ENCODE measurements at places on chromosomes 11 and 22.

DNA sequence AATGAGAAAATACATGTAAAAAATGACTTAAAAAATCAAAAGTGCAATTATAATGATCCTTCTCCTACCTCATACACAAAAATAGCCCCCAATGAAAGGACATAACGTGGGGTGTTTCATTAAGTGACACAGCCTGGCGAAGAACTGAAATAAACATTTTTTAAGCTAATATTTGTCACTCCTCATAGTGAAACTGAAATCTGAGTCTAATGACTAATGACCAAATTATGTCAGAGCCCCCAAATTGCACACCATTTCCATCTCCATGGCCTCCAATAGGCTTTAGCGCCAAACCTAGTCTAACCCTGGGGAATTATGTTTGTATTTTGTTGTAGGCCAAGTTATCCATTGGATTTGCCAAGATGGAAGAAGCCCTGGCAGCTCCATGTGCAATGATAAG lies 119.1 kb downstream of the WT1 start:
- no peak for DNase-seq

DNA sequence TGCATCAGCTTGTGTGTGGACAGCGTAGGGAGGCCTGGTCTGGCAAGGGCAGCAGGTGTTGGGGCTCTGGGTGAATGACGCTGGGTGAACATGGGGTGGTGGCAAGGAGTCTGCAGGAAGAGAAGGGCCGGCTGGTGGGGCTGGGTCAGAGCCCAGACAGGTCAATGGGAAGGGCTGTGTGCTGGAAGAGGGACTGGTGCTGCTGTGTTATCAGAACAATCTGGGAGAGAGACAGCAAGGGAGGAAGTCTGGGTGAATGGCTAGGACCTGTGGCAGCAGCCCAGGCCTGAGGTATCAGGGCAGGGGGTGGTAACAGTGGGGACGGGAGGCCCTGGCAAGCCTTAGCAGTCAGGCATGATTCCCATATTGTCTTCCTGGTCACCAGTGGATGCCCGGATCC lies 206.7 kb downstream of the SNX19 start:
- no peak for DNase-seq

DNA sequence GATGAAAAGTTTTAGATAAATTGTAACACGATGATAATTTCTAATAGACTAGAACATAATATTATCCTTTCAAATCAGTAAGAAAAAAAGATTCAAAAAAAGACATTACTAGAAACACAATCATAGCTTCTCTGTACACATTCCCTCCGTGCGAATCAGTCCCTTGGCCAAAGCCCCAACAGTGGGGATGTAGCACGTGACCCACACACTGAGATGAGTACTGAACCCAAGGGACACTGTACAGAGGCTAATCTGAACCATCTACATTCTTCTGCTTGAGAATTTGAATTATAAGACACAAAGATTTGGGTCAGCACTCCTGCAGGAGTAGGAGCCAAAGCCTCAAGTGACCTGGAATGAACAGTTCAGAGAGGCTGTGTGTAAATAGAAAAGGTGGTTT lies 353.7 kb downstream of the INSC start:
- no peak for DNase-seq

DNA sequence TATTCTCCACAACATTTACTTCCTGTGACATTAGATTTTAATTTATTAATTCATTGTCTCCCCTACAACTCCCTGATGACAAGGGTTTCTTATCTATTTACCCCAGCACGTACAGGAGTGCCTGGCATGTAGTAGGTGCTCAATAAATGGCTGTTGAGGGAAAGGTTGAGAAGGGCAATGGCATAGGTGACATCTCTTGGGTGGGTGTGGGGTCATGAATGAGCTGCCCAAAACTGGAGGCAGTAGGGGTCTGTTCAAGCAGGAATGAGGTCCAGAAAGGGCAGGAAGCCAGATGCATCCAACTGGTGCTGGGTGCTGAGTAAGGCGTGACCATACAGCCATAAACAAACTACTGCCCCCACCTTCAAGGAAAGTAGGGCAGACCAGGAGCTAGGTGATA lies 2.8 kb downstream of the VWCE start:
- no peak for DNase-seq

GRCh38 chr11:36450110-36450572 lies 59.9 kb downstream of the TRAF6 start:
- DNase-seq, result no peak

- DNase-seq, result no peak
Measured at GRCh38 chr22:18063306-18063705, 14.5 kb upstream of the PEX26 start.

- DNase-seq, result no peak
Measured at GRCh38 chr11:25710975-25711374, 621.0 kb upstream of the ANO3 start.

- DNase-seq, result no peak
Measured at GRCh38 chr11:113570906-113571305, 95.7 kb upstream of the DRD2 start.

GRCh38 chr11:63862923-63863322 lies 24.0 kb downstream of the MARK2 start:
- DNase-seq, result no peak

GRCh38 chr11:76159983-76160661 lies 46.2 kb downstream of the WNT11 start:
- no peak for DNase-seq

- no peak for DNase-seq
Measured at GRCh38 chr11:32033491-32033890, 57.4 kb upstream of the RCN1 start.

DNA sequence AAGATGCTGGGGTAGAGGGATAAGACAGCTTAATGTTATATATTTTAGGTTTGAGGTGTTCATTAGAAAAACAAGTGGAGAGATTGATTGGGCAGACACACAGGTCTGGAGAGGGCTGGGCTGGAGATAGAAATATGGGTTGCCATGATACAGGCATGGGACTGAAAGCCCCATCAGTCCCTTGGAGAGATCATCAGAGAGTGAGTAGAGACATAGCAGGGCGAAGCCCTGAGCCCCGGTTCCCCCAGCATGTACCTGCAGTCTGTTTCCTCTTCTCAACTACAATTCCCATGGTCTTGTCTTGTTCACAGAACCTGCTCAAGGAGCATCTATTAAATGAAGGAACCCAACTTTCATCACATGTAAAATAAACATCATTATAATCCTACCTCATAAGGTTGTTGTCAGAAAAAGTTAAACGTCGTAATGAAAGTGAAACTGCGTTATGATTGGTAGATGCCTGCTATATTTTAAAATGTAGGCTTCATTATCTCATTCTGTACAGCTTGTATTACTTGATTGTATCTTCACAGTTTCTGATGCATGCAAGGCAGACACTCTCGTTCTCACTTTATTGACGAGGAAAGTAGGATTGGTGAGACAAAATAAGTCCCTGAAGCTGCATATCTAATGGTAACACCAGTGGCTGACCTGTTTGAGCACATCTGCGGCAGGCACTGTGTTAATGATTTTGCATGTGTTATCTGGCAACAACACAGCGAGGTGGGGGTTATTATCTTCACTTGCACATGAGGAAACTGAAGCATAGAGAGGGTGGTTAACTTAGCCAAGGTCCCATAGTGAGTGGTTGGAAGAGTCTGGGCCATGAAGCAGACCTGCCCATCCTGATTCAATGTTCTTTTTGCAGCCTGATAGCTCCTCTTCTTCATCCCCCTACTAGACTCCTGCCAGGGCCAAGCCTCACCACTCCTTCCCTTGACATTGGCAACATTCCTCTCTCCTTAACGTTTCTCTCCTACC lies 63.5 kb downstream of the ENDOD1 start:
- no peak for DNase-seq

DNA sequence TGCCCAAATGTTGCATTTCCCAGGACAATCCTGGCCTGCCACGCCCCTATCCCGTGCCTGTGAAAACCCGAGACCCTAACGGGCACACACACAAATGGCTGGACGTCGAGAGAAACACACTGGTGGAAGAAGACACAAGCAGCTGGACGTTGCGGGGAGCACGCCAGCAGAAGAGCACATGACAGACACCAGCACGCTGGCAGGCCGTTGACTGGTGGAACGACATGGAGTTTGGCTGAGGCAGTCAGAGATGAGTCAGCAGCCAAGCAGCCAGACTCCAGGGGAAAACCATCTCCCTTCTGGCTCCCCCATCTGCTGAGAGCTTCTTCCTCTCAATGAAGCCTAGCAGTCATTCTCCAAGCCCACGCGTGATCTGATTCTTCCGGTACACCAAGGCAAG lies 606.7 kb upstream of the LRRC4C start:
- no peak for DNase-seq

DNA sequence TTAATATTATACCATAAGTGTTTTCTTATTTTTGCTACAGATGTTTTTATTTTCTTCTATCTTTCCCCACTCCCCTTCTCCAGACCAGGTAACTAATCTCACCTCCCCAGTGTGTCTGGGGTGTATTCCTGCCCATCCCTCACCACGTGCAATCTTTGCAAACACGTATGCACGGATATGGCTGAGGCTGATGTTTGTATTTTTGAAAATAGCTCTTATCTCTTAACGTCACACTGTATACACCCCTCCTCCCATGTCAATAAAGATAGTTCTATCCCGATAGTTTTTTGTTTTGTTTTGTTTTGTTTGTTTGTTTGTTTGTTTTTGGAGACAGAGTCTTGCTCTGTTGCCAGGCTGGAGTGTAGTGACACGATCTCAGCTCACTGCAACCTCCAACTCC lies 127.5 kb downstream of the FBXO7 start:
- DNase-seq, result no peak

- no peak for DNase-seq
Measured at GRCh38 chr22:38296372-38296771, 20.9 kb downstream of the CSNK1E start.

- DNase-seq, result no peak
Measured at GRCh38 chr11:104776501-104777170, 121.6 kb downstream of the CASP12 start.

GRCh38 chr22:36220451-36220921 lies 18.8 kb downstream of the APOL2 start:
- DNase-seq, result no peak

DNA sequence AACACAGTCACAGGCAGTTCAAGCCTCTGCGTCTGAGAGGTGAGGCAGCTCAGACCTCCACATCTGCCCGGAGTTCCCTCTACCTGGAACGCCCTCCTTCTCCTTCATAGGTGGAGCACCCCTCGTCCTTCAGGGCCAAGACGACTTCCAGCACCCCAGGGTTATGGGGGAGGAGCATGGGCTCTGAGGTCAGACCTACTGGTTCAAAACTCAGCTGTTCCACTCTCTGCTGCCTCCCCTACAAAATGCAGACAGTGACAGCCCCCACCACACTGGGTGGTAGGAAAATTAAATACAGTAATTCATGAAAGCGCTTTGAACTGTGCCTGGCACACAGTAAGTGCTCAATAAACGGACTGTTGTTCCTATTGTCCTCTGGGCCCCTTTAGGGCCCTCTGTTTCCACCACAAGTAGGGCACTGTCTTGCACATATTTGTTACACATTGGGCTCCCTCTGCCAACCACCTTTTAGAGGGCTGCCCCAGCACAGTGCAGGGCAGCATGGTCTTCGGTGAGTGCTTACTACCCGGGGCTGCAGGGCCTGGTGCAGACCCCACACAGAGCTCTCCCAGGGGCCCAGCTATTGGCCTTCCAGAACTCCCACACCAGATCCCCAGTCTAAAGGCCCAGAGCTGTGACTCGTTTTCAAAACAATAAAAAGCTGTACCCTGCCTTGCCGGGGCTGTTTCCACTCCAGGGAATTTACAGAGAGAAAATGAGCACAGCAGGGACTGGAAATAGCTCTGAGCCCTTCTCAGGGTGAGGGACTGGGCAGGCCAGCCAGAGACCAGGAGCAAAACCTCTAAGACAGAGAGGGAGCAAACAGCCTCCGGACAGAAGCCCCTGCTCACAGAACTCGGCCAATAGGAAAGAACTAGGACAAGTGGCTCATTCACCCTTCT lies 2.5 kb downstream of the TMEM184B start:
- DNase-seq, result peak; percentile 71

- no peak for DNase-seq
Measured at GRCh38 chr22:40113696-40114095, 64.0 kb upstream of the TNRC6B start.

- DNase-seq, result no peak
Measured at GRCh38 chr22:42626951-42627625, 12.4 kb upstream of the POLDIP3 start.

DNA sequence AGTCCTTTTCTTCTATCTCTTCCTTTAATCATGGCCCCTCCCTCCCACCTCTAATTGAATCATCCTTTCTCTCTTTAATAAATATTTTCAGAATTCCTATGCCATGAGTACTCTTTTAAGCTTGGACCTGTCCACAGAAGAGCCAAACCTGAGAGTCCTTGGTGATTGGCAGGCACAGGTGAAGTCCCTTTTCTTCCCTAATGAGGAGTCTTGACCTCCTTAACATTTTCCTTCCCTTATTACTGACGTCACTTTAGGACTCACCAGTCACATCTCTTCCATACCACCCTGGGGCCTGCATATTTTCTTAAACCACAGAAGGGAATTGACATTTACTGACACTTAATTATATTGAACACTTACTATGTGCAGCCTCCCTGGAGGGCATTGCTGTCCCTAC lies 41.0 kb upstream of the RASSF10 start:
- DNase-seq, result no peak

DNA sequence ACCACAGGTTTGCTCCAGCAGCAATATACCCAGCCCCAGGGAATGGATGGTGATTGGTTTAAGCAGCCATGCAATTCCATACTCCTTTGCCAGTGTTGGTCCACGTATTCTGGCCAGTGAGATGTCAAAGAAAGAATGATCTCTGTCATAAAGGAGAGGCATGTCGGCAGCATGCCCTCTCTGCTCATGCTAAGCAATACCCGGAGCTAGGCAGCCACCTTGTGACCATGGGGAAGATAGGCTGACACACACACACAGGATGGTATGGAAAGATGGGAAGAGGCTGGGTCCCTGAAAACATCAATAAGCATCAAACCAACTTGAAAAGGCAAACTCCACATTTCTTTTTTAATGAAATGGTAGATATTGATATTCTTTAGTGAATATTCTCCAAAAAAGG lies 5.1 kb downstream of the ABCC8 start:
- no peak for DNase-seq

GRCh38 chr11:46247659-46248058 lies 29.8 kb upstream of the CREB3L1 start:
- DNase-seq, result no peak

DNA sequence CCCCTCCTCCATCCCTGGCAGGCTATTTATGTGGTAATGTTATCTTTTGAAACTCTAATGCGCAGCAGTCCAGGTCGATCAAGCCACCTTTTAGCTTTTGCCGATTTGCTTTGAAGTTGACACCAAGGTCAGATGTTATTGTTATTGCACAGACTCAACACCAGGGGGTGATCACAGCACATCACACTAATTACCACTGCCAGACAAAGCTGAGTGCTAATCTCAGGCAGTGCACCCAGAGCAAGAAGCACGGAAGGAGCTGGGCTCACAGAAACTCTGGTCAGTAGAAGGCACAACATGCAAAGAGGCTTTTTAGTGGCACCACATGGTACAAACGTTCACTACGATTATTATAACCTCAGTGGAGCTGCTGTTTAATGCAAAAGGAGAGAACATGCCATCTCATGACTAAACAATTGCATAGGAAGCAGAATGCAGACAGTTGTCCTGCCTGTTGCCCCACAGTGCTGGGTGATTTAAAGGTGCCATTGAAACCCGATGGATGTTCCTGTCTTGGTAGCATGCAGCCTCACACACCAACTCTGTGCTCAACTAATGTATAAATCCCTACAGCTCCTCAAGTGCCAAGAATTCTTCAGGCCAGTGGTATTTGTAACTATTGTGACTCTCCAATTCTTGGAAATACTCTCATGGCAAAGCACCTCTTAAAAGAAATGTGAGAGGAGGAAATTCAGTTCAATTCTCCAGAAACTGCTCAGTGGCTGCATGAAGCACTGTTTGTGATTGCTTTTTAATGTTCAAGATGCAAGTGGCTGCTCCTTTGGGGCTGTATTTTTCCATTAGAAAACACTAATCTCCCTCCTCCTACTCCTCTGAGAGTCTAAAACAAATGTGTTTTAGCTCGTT lies 353.9 kb upstream of the DDI1 start:
- peak; percentile 67 for DNase-seq
